ENCODE measurements at places on chromosomes 7 and 10. TPM values are rescaled to one million over a fixed set of nuclear protein-coding genes. Genes with fewer than 3 reads are reported as not detected.

GRCh38 chr10:3420527-3421469 lies 248.2 kb upstream of the PITRM1 start:
- DNase-seq = no peak

GRCh38 chr10:73858013-73858708 lies 16.2 kb downstream of the CAMK2G start:
- no peak for DNase-seq

GRCh38 chr10:71266147-71266917 lies 52.7 kb upstream of the SLC29A3 start:
- DNase-seq = no peak

GRCh38 chr10:1365540-1366321 lies 309.5 kb downstream of the WDR37 start:
- DNase-seq = no peak

DNA sequence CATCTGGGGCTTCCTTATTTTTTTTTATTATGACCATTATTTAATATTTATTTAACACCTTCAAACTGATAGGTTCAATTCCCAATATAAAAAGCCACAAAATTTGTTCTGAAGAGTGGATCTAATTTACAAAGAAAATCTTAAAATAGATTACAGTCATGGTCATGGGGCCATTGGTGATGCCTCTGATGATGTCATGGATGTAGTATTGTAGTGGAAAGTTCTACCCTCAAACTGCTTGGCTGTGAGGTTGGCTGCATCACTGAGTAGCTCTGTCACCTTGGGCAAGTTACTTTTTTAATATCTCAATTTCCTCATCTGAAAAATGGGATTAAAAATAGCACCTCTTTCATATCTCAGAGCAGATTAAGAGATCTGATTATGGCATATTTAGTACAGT lies 128.5 kb downstream of the DKK1 start:
- no peak for DNase-seq

DNA sequence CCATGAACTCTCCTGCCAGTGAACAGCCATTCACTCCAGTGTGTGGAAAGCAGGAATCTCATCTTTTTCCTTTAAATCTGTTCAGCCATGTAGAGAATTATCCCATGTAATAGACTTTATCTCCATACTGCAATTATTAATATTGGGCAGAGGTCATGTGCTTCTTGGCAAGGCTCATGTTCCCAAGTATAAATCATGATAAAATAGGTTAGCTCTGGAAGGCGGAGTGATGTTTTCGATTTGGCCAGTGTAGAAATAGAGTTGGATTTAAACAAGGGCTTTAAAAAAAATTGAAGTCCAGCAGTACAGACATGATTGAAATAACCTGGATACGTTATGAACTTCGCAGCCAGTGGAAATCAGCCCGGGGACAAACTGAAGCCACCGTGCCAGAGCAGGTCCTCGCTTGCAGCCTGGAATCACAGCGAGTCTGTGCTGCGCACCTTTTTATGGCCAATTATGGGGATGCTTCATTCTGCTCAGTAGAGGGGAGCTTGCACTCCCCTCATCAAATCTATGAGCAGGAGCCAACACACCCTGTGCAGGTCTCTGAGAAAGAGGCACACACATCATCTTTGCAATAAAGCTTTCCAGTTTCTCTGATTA lies 654.0 kb upstream of the MKI67 start:
- DNase-seq = no peak

DNA sequence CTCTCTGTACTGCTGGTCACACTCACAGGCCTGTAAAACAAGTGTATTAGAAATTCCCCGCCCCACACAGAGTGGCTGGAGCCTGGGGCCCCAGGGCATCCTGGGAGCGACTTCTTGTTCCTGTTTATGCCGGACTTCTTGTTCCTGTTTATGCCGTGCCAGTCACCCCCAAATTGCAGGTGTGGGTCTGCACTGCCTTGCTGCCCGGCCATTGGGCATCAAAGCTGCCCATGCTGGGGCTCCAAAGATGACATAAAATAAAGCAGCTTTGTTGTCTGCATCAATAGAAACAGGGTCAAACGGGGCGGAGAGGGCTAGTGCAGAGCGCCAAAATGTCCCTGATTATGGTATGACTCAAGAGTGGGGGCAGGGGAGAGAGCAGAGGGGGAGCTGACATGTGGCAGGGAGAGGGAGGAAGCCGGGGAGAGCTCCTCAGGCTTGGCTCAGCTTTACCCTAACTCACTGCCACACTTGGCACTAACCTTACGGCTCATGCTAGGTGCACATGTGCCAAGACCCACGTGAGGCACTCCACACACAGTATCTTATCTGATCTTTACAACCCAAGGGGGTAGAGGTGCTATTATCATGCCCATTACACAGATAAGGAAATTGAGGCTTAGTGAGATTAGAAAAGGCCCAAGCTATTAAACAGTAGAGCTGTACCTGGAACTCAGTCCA lies 98.4 kb downstream of the PIP4K2A start:
- no peak for DNase-seq

DNA sequence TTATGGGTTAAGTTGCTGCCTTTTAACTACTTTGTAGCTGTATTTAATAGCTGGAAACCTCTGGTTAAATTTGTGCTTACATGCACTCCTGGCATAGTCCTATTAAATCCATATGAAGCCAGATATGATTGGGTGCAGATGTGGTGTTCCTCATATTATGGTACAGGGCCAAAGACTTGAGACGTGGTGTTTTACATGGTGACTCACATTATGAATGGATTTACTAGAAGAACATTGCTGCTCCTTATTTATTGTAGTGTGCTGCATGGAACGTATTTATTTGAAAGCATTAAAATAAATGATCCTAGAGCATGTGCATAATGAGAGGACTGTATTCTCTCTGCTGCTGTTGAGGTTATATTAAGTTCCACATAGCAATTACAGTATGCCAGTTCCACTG lies 224.1 kb downstream of the SLC25A13 start:
- DNase-seq = no peak

- no peak for DNase-seq
Measured at GRCh38 chr10:80460399-80461207, 6.5 kb downstream of the TSPAN14 start.

DNA sequence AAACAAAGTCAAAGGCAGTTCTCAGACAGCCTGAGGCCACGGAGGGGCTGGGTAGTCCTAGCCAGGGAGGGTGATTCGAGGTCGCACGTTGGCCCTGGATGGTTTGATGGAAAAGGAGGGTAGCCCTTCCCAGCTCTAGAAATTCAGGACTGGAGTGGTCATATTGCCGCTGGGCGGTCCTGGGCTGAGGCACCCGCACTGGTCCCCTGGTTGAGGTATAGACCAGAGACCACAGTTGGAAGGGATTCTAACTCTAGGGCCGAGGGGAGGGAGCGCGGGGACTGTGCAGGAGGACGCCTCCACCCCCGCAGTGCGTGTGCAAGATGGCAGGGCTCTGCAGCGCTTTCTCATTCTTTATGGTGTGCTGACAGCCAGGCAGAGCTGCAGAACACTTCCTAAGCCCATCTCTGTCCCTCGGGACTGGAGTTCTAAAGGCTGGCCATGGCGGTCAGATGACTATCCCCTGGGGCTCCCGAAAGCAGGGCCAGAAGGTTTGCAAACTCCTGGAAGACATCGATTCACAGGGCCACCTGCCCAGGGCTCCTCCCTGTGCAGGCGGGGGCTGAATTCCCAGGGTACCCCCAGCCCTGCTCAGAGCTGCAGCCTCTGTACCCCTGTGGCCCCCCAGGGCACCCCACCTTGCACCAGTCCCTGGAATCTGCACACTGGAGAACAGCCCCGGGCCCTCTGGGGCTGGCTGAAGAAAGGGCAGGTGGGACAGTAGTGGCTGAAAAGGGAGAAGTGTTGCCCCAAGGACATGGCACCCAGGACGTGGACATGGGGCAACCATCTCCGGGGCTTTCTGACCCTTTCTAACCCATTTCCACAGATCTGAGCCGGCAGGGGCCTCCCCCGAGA lies 51.0 kb upstream of the ELN start:
- DNase-seq = peak; percentile 80

- no peak for DNase-seq
Measured at GRCh38 chr7:133575726-133576440, 323.0 kb downstream of the EXOC4 start.

DNA sequence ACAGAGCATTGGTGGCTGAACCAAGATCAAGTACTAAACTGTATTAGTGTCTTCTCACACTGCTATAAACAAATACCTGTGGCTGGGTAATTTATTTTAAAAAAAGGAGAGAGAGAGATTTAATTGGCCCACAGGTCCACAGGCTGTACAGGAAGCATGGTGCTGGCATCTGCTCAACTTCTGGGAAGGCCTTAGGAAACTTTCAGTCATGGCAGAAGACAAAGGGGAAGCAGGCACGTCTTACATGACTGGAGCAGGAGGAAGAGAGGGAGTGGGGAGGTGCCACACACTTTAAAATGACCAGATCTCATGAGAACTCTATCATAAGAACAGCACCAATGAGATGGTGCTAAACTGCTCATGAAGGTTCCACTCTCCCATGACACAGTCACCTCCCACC lies 95.2 kb upstream of the JCAD start:
- DNase-seq = no peak

DNA sequence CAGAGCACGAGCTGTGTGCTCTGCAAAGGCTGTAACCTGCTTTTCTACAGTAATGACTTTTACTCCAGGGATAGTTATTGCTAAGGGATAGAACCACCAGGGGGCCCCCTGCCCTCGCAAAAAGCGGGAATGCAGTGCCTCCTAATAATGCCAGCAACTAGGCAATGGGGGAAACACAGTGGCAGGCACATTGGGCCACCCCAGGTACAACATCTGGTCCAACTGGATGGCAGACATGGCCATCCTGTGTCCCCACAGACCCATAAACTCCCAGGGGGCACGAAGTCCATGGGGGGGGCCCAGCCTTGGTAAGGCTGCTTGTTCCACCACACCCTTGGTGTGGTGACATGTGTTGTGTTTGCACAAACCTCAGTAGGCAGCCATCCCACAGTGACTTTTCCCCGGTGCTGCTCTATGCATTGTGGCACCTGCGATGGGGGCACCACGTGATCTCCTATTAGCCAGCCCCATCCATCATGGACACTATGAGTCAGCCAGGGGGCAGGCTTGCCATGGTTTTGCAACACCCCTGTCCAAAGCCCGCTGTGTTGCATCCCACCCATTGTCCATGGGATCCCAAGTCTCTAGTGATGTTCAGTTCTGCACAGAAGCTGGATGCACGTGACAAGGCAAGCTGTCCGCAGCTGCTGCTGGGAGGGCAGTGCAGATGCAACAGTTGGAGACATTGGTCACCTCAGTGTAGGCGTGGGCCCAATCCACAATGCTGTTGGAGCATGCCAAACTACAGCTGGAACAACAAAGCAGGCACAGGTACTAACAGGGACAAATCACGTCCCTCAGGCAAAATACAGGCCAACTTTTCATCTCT lies 84.0 kb downstream of the ANLN start:
- no peak for DNase-seq

- no peak for DNase-seq
Measured at GRCh38 chr10:91380873-91381256, 29.3 kb upstream of the HECTD2 start.

DNA sequence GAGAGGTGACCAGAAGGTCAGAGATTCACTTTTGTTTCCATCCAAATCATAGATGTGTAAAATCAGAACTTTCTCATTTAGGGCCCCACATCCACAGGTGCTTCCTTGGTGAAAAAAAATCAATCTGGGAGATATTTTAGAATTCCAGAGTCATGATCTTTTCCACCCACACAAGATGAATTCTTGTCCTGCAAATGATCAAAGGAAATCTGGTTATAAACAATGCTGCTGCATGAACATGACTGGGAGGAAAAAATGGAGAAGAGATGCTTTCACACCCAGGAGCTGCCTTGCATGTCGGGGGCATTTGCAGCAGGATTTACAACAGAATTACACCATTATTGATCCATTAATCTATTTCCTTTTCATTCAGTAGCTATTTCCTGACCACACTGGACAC lies 106.5 kb upstream of the TMEM72 start:
- no peak for DNase-seq

DNA sequence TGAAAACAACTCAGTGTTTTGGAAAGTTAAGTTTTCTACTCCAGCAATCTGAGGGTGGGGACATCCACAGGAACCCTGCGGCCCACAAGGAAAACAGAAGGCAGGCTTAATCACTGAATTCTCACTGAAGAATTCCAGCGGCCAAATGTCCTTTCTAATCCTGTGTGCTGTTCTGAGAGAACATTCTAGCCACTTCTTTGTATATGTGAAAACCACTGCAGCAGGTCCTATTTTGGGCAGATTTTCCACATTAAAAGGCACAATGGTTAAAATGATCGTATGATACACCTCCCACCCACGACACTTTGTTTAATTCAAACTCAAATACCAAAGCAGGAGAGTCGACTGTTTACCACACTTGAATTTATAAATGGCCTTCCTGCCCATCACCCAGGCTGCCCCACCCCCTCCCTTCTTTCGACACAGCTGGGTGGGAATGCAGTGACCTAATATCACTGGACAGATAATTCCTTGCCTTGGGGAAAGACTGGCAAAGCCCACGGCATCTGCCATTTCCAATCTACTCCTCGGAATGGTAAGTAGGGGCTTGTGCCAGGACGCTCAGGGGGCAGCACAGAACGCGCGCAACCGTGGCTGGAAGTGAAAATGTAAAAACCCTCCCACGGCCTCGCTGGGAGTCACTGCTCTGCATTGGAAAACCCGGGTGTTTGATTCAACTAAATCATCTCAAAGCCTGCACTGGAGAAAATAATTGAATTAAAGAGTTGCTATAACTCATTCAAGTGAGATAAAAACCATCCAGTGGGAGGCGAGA lies 67.0 kb downstream of the CTBP2 start:
- DNase-seq = peak; percentile 89

DNA sequence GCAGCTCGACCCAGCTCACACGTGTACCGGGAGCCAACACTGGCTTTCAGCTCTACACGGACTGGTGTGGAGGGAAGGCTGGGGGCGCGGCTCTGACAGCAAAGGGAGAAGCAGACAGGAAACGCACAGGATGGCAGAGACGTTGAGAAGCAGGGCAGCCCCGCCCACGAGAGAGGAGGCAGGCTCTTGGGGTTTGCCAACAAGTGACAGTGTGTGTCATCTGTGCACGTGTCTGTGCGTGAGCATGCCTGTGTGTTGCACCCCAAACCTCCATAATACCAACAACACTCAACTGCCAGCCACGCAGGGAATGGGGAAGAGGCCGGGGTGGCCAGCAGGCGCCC lies 64.4 kb upstream of the PDGFA start:
- DNase-seq = no peak

- no peak for DNase-seq
Measured at GRCh38 chr7:107854989-107855388, 36.0 kb upstream of the DLD start.

Gene PKD2L1
- total RNA-seq = 0.39 TPM

Gene DNAH11
- total RNA-seq = 0.26 TPM

Gene PTN
- total RNA-seq = 10.3 TPM

Gene AKR1C1
- total RNA-seq = 593 TPM

Gene TAS2R41
- not detected for total RNA-seq

Gene CPVL
- 49.8 TPM for total RNA-seq

Gene ABCB1
- total RNA-seq = 3.2 TPM

Gene STX1A
- 3.5 TPM for total RNA-seq

Gene CHAT
- total RNA-seq = not detected

Gene TBC1D12
- total RNA-seq = 13.2 TPM

Gene LIPJ
- total RNA-seq = not detected

Gene CFAP46
- total RNA-seq = not detected

Gene TRIM50
- total RNA-seq = 0.71 TPM

Gene CALCR
- 0.51 TPM for total RNA-seq

Gene CCL24
- total RNA-seq = not detected

Gene SCIN
- 3.9 TPM for total RNA-seq

Gene NPTX2
- total RNA-seq = 23.8 TPM

Gene NEBL
- total RNA-seq = 0.80 TPM

Gene ASZ1
- total RNA-seq = not detected
